Lower lobe of right lung (tissue), 2 donors: ENCODE measurements at places on chromosomes 3 and 15. TPM values are rescaled to one million over a fixed set of nuclear protein-coding genes. Genes with fewer than 3 reads are reported as not detected.
A peak's percentile ranks its signal among the peaks of the same experiment; 100 is the strongest.

The PRKCI gene
- total RNA-seq: 45.9 TPM

DNA sequence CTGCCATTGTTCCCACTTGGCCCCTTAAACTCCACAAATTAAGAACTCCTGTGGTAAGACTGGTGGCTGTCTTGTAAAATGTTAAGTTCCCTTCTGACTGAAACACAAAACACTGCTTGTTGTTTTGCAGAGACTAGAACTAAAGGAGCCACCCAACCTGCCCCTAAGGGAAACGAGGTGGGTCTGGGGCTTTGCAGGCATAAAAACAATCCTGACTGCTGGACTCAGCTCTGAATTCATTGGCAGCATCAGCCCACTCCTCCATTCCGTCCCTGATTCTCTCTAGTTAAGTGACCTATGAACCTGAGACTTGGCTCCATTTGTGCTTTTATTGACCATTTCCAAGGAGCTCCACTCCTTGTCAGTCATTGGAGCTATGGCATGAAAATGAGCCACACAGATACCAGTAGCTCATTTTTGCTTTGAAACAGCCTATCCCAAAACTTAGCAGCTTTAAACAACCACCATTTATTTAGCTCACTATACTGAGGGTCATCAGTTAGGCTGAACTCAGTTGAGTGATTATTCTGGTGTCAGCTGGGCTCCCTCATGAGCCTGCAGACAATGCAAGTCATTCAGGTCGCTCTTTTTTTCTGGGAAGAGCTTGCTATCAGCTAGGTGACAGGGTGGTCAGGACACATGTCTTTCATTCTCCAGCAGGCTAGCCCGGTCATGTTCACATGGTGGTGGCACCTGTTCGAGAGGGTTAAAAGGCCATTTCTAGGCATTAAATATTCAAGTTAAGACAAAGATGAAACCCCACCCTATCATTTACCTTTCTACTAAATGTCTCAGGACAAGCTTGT lies 175.1 kb upstream of the CTNNB1 start:
- no peak for DNase-seq

DNA sequence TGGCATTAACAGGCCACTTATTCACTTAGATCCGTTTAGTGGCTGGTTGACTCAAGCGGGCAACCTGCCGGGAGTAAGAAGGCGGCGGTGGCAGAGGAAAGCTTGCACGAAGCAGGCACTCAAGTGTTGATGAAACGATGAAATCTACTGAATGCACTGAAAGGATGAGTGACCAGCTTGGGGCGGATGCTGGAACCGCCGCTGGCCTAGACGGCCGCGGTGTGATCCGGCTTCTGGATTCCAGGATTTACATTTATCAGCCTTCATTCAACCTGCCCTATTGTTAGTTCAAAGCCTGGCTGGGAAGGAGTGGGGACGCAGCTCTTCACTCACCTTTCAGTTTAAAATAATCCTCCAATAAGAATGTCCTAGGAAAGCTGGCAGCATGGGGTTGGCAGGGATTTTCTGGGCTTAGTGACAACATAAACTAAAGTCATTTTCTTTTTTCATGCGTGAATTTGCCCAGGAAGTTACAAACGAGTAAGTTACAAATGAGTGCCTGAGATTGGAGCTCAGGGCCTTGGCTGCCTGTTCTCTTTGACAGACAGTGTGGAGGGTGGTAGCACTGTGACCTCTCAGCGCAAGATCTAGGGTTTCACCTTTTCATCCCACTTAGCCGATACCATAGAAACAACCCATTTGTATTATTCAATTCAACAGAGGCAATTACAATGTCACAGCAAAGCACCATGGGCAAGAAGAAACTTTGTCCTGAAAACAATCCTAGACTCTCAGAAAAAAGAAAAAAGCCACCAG lies 1.1 kb upstream of the PLCH1 start:
- peak; percentile 50 for DNase-seq

GRCh38 chr15:29143909-29144635 lies 125.5 kb downstream of the NSMCE3 start:
- DNase-seq: no peak

GRCh38 chr15:77099741-77100463 lies 29.0 kb upstream of the TSPAN3 start:
- no peak for DNase-seq

The HTD2 gene
- total RNA-seq: 8.7 TPM

- no peak for DNase-seq
Observed at GRCh38 chr3:118805007-118805406, 229.6 kb downstream of the IGSF11 start.

GRCh38 chr3:171018156-171018935 lies 8.2 kb downstream of the SLC2A2 start:
- no peak for DNase-seq

The CIB2 gene
- total RNA-seq: 2.2 TPM

GRCh38 chr15:25244731-25245585 lies 193.9 kb downstream of the UBE3A start:
- peak; percentile 35 for DNase-seq

- peak; percentile 88 for DNase-seq
Observed at GRCh38 chr3:14439501-14440167, 37.2 kb downstream of the SLC6A6 start.

GRCh38 chr15:85625856-85626255 lies 168.9 kb downstream of the KLHL25 start:
- DNase-seq: no peak

DNA sequence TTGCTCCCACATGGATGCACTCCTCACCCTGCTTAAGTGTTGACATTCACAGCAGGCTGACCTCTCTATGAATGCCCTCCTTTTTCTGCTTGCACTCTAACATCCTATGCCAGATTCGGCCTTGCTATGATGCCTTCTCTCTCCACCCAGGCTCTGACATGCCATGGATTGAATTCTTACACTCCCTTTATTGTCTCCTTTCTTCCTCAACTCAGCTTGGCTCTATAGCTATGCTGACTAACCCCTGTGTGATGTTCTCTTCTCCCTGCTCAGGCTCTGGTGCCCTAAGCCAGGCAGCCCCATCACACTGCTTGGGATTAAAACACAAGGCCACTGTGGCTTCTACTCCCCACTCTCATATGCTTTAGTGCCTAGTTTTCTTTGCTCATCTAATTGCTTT lies 563.7 kb downstream of the NSUN3 start:
- DNase-seq: no peak

GRCh38 chr15:81410318-81410753 lies 36.3 kb upstream of the TMC3 start:
- no peak for DNase-seq

DNA sequence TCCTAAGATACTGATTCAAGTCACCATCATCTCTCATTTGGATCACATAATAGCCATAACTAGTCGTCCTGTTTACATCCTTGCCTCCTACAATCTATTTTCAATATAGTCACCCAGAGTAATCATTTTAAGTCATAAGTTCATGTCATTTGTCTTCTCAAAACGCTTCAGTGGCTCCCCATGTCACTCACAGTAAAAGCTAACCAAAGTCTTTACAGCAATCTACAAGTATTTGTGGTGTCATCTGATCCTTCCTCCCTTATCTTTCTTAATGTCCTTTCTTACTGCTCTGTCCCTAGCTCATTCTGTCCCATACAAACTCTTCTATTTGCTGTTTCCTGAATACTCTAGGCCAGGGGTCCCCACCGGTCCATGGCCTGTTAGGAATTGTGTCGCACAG lies 28.8 kb downstream of the GBE1 start:
- no peak for DNase-seq
